ENCODE measurements at places on chromosomes 13 and 19.

DNA sequence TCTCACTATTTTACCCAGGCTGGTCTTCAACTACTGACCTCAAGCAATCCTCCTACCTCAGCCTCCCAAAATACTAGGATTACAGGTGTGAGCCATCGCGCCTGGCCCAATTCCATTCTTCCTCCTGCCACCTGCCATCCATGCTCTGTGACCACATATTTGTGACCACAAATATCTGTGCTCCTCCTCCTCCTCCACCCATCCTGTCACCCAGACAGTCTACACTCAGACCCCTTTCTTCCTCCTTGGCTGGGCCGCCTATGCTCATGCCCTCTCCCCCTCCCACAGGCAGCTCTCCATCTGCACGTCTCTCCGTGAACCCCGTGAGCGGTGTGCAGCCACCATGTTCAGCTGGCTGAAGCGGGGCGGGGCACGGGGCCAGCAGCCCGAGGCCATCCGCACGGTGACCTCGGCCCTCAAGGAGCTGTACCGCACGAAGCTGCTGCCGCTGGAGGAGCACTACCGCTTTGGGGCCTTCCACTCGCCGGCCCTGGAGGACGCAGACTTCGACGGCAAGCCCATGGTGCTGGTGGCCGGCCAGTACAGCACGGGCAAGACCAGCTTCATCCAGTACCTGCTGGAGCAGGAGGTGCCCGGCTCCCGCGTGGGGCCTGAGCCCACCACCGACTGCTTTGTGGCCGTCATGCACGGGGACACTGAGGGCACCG is 3.2 kb downstream of the EHD2 start:
- no peak for DNase-seq

GRCh38 chr13:30477346-30478195 is 11.8 kb upstream of the HMGB1 start:
- no peak for DNase-seq

DNA sequence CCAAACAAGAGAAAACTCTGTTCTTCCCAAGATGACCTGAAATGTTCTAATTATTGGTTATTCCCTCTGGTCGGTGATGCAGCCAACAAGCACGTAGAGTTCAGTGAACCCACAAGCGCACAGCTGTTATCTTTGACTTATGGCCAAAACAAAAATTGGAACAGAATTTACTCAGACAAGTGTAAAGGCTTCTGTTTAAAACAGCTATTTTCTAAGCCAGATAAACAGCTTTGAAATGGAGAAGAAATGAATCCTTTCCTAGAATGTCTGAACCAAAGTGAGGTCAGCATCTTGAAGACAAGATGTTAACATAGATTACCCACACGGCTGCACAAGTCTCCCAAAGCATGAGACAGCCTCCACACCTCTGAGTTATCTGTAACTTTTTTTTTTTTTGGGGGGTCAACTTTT is 669.2 kb downstream of the DIAPH3 start:
- DNase-seq = no peak

DNA sequence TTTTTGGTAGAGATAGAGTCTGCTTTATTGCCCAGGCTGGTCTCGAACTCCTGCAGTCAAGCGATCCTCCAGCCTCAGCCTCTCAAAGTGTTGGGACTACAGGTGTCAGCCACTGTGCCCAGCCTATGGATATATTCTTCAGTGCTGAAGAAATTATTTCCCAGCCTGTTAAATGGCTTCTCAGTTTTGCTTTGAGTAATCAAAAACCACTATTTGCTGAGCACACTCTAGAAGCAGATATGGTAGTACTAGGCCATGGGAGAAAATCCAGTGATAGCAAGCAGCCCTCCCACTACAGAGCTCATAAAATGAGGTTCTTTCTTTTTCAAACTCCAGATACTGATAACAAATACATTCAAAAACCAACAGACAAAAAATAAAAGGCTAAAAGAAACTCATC is 80.6 kb upstream of the CLDN10 start:
- peak; percentile 9 for DNase-seq

All from activated CD4-positive, alpha-beta T cell treated with anti-CD3 and anti-CD28 coated beads, Interleukin-2, Interleukin-4, amounts not matched to agents 100 ng/mL and 50 ng/mL, durations not matched to agents 16 hours and 8 hours (primary cell).